ENCODE measurements at places on chromosomes 2 and 18.

DNA sequence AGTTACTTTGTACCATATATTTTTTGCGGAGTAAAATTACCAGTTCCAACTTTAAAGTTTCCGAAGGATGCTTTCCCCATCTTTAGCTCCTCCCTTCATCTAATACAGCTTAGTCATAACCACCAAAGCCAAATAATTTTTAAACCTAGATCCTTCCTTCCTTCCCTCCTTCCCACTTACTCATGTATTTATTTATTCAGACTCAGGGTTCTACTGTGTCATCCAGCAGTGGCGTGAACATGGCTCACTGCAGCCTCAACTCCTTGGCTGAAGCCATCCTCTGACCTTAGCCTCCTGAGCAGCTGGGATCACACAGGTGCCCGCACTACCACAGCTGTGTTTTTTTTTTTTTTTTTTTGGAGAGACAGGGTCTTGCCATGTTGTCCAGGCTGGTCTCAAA, 4.4 kb downstream of the LPIN2 start:
- DNase-seq, result no peak

DNA sequence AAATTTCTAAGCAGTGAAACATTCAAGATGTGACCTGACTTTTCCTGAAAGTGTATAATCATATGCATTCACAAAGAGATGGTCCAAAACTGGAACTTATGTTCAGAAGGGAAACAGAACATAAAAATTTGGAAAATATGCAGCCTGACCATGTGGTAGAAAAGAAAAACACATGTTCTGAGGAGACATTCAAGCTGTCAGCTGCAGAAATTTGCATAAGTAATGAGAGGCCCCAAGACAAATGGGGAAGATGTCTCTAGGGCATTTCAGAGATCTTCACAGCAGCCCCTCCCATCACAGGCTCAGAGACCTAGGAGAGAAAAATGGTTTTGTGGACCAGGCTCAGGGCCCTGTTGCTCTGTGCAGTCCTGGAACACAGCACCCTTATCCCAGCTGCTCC, 123.8 kb downstream of the RPIA start:
- no peak for DNase-seq

DNA sequence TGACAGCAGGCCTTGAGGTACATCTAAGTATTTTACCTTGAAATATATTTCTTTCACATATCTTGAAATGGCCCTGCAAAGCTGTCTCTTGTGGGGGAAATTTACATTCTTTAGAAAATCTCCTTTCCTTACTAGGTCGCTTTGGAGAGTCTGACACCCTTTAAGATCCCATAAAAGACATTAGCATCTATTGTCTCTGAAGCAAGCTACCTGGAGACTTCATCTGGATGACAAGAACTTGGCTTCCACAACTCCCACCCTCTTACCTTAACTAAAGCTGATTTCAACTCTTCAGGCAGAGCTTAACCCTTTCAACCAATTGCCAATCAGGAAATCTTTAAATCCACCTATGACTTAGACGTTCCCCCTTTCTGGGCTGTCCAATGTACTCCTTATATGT, 219.3 kb downstream of the PIEZO2 start:
- no peak for DNase-seq

GRCh38 chr2:171394164-171394740, 39.5 kb downstream of the METTL8 start:
- DNase-seq, result no peak

GRCh38 chr2:83944191-83944590, 514.9 kb downstream of the SUCLG1 start:
- no peak for DNase-seq

DNA sequence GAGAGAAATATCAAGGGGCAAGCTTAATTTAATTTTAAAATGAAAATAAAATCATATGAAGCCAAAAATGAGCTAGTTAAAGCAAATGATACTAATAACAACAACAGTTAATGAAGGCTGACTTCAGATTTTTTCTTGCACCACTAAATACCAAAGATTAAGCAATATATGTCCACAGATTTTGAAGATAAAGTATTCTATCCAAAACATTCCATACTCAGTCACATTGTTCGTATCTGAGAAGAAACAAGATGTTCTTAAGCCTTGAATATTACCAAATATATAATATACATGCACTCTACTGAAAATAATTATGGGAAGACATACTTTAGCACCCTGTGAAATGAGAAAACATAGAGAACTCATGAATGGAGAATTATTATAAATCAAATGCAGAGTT, 593.3 kb upstream of the SYT4 start:
- no peak for DNase-seq

DNA sequence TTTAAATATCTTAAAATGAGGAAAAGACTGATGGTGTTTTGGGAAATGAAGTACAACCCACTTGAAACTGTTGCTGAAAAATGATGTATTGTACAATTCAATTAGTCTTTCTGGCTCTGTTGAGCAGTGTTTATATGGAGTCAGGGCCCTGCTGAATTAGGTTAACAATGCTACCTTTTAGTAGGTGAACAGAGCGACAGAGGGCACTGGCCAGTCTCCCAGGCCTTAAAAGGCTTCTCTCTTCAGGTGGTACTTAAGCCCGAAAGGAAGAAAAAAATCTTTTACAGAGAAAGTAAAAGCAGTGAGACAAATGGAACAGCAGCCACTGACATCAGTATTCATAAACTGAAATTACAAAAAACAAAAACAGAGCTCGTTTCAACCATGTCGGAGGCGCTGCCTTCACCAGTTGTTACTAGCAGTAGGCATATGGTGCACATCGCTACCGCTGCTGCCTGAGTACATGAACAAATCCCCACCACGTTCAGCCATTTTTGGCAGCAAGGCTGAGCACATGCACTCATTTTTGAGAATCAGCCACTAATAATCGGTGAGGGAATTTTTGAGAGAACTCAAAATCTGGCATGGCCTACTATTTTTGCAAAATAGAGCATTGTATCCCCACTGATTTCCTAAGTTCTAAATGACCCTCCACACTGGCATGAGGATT, 91.8 kb downstream of the PLEKHM3 start:
- no peak for DNase-seq

DNA sequence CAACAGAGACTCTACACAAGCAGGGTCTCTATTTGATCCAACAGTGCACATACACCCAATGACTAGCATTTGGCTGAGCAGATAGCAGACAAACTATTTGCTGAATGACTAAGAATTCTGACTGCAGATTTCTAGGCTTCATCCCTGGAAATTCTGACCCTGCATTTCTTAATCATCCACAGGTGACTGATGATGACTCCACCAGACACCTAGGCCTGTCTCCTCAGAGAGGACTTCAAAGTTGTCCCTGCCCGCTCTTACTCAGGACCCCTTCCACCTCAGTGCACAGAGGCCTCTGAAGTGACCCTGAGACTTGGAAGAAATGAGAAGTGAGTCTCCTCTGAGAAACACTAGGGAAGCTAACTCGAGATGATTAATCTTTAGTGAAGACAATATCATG, 51.3 kb downstream of the SEPTIN10 start:
- no peak for DNase-seq

DNA sequence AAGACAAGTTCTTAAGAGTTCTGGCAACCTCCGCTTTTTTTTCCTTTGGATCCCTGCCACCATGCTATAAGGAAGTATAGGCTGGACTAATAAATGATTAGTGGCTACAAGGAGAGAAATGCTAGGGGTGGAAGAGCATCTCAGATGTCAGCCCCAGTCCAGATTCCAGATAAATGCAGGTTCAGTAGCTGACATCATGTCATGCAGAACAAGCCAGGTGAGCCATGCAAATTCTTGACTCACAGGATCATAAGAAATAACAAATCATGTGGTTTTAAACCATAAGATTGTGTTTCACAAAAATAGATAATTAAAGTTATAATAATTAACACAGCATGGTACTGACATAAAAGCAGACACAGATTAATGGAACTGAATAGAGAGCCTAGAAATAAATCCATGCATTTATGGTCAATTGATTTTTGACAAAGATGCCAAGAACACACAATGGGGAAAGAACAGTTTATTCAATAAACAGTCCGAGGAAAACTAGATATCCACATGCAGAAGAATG, 152.9 kb upstream of the SESTD1 start:
- no peak for DNase-seq

GRCh38 chr18:8257851-8258434, 351.3 kb upstream of the RAB12 start:
- DNase-seq, result no peak

DNA sequence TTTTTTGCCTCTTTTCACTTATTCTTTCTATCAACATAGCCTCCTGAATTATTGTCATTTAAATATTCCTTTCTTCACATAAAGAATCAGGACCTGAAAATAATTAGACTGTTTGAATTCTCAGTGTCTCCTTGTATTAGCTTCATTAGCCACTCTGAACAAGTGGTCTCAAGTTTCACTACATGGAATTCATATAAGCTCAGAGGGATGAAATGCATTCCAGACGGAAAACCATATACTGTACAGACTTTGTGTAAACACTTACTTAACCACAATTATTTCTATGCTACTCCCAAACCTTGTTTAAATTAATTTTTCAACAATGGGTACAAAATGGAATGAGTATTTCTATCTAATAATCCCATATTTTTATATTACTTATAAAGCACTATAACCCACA, 53.4 kb downstream of the CHN1 start:
- DNase-seq, result no peak

DNA sequence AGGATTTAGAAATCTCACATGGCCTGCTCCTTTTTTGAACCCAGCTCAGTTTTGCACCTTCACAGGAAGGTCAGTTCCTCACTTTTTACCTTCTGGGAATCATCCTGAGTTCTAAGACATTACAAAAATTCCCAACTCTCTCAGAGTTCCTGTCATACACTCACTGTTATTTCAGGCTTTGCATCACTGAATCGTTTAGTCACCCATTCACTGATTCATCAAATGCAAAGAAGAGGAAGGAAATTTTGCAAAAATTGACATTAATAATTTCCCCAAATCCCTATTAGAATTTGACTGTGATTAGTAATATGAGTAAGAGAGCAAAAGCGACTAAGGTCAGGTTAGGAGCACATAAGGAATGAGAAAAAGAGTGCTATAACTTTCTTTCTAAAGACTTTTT, 197.5 kb downstream of the PDE1A start:
- DNase-seq, result no peak

DNA sequence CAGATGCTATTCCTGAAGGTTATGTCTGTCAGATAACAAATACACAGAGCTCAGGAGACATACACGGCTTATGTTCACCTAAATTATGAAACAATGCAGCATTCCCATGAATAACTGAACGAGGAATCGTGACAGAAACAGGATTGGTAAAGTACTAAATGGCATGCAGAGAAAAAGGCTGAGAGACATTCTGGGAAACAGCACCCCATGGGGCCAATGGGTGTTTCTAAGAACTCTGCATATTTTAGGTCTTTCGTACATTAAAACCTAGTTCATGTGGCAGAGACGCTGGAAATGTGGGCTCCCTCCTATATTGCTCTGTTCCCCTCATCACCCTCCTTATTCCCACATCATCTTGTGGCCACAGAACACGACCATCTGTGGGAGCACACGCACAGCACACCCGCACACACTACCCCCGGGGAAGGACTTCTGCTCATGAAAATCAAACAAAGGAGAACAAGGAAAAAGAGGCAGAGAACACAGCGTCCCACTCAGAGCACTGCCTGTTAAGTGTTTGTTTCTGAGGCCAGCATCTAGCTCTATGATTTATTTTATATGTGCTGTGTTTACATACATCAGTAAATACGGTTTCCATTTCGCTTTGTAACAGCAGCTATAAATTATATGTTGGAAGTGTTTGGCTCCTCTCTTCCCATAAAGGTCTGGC, 143.6 kb downstream of the AFF3 start:
- no peak for DNase-seq

GRCh38 chr2:235449568-235449967, 44.3 kb upstream of the AGAP1 start:
- no peak for DNase-seq

DNA sequence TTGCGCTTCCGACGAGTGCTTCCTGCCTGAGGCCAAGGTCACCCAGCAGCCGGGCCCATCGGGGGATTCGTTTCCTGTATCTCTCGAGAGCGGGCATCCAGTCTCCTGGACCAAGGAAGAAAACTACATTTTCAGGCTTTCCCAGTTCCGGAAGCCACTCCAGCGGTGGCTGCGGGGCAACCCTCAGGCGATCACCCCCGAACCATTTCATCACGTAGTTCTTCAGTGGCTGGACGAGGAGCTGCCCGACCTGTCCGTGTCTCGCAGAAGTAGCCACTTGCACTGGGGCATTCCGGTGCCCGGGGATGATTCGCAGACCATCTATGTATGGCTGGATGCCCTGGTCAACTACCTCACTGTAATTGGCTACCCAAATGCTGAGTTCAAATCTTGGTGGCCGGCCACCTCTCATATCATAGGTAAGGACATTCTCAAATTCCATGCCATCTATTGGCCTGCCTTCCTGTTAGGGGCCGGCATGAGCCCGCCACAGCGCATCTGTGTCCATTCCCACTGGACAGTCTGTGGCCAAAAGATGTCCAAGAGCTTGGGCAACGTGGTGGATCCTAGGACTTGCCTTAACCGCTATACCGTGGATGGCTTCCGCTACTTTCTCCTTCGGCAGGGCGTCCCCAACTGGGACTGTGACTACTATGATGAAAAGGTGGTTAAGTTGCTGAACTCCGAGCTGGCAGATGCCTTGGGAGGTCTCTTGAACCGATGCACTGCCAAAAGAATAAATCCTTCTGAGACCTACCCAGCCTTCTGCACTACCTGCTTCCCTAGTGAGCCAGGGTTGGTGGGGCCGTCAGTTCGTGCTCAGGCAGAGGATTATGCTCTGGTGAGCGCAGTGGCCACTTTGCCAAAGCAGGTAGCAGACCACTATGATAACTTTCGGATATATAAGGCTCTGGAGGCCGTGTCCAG, 1.0 kb downstream of the MARS2 start:
- no peak for DNase-seq

- no peak for DNase-seq
These were observed 67.5 kb upstream of the MBOAT2 start for GRCh38 chr2:9071032-9071431.

Measured in stimulated activated naive B cell treated with anti-CD40 and anti-IgM and Interleukin-4, amounts not matched to agents 10 μg/mL and 1 μg/mL and 100 μg/mL, for 72 hours (primary cell).